Amygdala (tissue), 56 donors: ENCODE measurements at places on chromosomes 3 and 15.

- peak; percentile 16 for DNase-seq
These were observed 17.4 kb downstream of the CSPG4 start for GRCh38 chr15:75695220-75695619.

GRCh38 chr3:113219605-113220300 is 8.4 kb downstream of the BOC start:
- no peak for DNase-seq

DNA sequence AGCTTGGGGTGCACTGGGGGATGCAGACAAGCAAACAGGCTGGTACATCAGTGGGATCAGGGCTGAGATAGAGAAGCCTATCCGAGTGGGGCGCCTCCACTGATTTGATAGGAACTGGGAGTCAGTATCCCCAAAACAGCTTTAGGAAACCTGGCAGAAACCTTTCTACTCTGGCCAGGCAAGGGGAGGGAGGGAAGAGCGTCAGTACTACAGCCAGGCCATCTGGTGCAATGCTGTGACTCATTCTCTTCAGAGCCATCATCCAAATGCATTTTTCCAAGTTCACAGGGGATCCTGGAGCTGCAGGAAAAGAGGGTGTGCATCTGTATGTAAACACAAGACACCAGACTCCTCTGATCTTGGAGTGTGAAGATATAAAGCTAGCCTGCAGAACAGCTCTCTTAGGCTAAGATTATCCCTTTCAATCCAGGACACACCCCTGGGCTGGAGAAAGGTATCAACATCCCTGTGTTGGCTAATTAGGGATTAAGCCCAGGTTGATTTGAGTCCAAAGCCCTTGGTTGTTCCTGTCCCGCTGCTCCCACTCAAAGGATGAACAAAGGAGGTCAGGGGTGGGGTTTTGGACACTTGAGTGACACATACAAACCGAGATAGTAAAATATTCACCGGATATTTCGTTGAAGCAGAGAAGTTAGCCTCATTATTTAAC is 9.3 kb downstream of the GALNT15 start:
- DNase-seq, result no peak

DNA sequence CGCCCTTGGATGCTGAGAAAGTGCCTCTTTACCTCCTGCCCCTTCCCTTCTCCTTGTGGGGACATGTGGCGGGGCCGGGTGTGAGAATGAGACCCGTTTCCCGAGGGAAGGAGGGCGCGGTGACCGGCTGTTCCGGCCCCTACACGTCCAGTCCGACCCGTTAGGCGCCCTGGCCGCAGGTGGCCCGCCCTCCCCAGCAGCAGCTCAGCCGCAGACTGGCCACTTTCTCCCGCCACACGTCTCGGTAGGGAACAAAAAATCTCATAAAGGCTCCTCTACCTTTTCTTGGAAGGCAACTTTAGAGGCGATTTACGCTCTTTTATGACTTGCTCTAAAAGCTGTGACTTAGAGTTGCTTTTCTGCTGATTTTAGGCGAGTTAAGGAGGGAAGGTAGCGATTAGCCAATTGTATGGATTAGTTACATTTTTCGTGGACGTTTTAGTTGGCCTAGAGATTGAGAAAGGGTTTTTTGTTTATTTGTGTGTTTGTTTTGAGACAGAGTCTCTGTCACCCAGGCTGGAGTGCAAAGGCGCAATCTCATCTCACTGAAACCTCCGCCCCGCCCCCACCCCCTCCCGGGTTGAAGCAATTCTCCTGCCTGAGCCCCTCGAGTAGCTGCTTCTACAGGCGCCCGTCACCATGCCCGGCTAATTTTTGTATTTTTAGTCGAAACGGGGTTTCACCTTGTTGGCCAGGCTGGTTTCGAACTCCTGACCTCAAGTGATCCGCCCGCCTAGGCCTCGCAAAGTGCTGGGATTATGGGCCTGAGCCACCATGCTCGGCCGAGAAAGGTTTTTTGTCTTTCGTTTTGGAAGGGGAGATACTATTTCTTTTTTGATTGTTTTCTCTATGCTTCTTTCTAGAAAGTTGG is 8.3 kb upstream of the PGPEP1L start:
- no peak for DNase-seq

DNA sequence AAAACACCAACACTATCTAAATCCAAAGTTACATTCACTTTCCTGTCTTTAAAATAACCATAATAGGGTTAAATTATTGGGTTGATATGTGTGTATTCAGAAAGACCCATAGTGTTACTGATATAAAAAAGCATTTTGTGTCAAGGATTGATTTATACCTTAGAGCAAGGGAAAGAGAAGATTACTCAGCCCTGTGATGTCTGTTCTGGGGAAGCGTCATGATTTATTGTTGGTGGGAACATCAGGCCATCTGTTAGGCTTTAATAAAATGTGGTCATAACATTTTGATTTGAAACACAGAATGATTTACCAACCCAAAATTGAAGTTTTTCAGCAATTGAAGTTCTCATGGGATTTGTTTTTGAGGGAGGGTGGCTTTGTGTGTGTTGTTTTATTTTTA is 33.2 kb downstream of the SIDT1 start:
- no peak for DNase-seq

DNA sequence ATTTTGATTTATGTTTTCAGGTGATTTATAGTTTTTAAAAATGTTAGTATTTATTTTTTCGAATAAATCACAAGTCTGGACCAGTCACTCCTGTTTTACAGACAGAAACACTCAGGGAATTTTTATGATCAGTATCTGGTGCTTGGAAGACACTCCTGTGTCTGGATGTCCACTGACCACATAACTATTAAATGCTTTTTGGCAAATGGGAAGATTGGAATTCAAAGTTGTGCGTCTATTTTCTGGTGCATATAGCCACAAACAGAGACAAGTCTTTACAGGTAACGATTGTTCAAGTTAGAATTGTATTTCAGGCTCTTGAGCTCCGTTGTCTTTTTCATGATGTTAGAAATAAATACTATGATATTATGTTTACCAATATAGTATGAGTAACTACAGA is 12.2 kb downstream of the CP start:
- DNase-seq, result no peak

- DNase-seq, result no peak
These were observed 3.1 kb downstream of the ATP10A start for GRCh38 chr15:25859838-25860645.

DNA sequence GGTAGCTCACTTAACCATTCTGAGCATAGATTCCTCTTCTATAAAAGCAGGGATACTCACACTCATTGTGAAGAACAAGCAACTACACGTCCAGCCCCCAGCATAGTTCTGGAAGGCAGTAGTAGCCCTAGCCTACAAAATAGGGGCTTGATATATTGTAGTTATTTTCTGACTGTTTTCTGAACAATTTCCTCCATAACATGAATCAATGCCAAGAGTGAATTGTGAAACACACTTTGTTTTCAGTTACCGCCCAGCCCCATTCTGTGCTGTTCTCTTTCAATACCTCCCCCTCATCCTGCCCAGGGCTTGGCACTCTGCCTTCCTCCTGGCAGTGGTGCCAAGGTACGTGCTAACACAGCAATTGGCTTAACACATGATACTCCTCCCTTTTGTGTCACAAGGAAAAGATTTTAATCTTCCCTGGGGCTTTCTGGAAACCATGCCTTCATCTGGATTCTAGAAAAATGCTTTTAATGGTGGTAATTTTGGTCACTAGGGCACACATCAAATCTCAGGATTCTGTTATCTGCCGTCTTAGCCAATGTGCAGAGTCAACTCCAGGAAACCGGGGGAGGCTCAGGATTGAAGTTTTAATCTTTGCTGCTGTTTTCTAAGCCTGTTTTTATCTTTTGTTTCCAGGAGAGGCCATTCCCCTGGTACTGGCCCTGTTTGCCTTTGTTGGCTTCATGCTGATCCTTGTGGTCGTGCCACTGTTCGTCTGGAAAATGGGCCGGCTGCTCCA is 37.2 kb downstream of the IL20RB start:
- DNase-seq, result peak; percentile 77

GRCh38 chr3:107589454-107589853 is 66.7 kb downstream of the BBX start:
- no peak for DNase-seq

GRCh38 chr15:92316586-92317295 is 76.9 kb upstream of the ST8SIA2 start:
- no peak for DNase-seq

DNA sequence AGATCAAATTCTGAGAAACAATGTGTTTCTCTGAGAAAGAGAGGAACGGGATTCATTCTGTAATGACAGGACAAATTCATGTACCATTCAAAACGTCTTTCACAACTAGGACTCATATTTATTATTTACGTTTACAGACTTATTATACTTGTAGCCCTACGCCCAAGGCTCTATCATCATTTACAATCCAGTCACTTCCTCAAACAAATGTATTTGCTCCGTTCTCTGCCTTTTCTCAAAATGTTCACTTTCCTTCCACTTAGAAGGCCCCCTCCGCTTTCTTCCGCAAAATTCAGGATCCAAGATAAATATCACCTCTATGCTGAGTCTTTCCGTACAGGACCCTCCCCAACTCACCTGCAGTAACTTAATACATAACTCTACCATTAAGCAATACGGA is 745 bp downstream of the RSL24D1 start:
- DNase-seq, result no peak

DNA sequence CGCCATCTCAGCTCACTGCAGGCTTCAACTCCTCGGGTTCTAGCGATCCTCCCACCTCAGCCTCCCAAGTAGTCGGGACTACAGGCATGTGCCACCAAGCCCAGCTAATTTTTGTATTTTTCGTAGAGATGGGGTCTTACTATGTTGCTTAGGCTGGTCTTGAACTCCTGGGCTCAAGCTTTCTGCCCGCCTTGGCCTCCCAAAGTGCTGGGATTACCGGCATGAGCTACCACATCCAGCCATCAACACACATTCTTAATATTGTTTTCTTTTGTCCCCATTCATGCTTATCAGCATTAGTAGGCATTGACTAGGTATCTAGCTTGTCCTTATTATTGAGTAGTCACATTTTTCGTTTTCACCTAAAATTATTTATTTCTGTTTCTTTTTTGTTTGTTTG is 168.3 kb downstream of the GHSR start:
- DNase-seq, result no peak

DNA sequence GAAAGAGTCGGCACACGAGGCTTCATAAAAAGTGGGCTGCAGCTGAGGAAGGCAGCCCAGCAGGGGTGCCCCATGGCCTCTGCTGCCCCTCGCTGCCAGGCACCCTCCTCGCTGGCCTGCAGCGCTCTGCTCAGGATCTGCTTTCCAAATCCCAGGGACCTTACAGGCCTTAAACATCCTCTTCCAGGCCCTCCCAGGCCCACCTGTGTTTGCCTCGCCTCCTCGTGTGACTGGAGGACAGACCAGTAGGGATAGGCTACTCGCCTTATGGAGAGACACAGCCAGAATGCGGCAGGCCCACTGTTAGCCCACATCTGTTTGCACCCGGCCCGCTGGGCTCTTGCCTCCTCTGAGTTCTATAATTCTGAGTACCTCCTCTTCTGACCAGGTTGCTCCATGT is 124.5 kb upstream of the PLXNA1 start:
- DNase-seq, result no peak
